ENCODE measurements at places on chromosomes 16 and 17. TPM values are rescaled to one million over a fixed set of nuclear protein-coding genes. Genes with fewer than 3 reads are reported as not detected.

- no peak for DNase-seq
Observed at GRCh38 chr16:2088759-2089358, 41.1 kb downstream of the TSC2 start.

DNA sequence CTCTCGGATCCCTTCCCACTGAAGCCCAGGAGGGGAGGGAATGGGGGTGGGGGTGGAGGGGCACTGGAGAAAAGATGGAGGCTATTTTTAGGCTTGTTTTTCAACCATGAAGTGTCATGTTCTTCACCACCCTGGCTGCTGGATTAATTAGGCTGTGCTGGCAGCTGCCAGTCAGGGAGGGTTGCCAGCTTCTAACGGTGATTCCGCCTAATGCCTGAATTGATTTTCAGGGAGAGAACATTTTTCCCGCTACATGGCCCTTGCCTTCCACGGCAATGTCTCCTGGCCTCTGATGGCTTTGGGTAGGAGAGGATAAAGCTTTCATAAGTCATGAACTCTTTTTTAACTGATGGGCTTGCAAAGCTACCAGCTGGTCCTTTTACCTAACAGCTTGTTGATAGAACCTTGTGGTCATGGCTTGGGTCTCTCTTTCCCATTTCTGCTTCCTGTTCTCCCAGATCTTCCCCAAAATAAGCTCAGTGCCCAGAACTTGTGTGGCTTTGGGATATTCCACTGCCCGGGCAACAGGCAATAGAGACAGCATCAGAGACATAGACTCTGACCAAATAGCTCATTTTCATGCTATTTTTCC lies 167.4 kb downstream of the PITPNC1 start:
- no peak for DNase-seq

GRCh38 chr17:55440391-55440790 lies 18.8 kb upstream of the MMD start:
- DNase-seq, result no peak

DNA sequence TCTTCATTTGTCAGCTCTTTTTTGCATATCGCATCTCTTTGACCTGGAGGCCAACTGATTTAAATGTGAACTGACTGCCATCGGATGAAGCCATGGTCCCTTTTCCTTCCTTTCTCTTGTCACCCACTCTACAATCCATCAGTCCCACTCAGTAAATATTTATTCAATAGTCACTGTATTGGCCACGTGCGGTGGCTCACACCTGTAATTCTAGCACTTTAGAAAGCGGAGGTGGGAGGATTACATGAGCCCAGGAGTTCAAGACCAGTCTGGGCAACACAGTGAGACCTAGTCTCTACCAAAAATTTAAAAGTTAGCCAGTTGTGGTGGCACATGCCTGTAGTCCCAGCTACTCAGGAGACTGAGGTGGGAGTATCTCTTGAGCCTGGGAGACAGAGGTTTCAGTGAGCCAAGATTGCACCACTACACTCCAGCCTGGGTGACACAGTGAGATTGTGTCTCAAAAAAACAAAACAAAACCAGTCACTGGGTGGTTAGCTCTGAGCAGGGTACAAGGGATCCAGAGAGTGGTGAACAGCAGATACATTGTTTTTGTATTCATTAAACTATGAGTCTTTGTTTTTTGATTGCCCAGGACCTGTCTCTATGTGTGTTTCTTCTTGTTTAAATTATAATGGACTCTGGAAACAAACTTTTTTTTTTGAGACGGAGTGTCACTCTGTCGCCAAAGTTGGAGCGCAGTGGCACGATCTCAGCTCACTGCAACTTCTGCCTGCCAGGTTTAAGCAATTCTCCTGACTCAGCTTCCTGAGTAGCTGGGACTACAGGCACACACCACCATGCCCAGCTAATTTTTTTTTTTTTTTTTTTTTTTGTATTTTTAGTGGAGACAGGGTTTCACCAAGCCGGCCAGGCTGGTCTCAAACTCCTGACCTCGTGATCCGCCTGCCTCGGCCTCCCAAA lies 6.9 kb downstream of the PHAF1 start:
- DNase-seq, result no peak

GRCh38 chr17:73733517-73733916 lies 89.3 kb upstream of the SDK2 start:
- no peak for DNase-seq

- DNase-seq, result no peak
Observed at GRCh38 chr17:61720016-61720795, 129.2 kb upstream of the NACA2 start.

The GRIN2C gene
- total RNA-seq, result 0.69 TPM

The TPPP3 gene
- 22.6 TPM for total RNA-seq

The ITGAX gene
- total RNA-seq, result 3.3 TPM

The FMNL1 gene
- total RNA-seq, result 8.3 TPM

The MMP28 gene
- 6.1 TPM for total RNA-seq

The PPP1R27 gene
- 10.0 TPM for total RNA-seq

All from skin of body (tissue), 3 donors.